ENCODE measurements at places on chromosomes 4 and X. TPM values are rescaled to one million over a fixed set of nuclear protein-coding genes. Genes with fewer than 3 reads are reported as not detected.

MORC4 gene
- 3.0 TPM for total RNA-seq

DNA sequence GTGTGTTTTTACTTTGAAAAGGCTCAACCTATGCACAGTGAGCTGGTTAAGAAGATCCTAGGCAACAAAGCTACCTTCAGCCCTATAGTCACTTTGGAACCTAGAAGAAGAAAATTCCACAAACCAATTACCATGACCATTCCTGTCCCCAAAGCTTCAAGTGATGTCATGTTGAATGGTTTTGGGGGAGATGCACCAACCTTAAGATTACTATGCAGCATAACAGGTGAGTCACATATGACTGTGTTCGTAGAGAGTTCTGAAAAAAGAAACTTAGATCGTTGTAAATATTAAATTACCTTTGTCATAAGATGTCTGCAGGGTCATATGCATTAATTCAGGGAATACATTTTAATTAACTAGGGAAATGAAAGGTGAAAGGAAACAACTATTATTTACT lies 287.1 kb downstream of the ANK2 start:
- H3K4me1 ChIP-seq, result peaks cover 20% of the 10 kb centered on the region
- H3K4me3 ChIP-seq, result no peak overlapping the region
- H3K27me3 ChIP-seq, result no peaks in the 10 kb centered on the region
- no peak for DNase-seq

- H3K4me1 ChIP-seq, result peaks cover 52% of the 10 kb centered on the region
- no peak overlapping the region for H3K4me3 ChIP-seq
- H3K27me3 ChIP-seq, result no peaks in the 10 kb centered on the region
- H3K27ac ChIP-seq, result peak overlapping the region; percentile 3
Measured at GRCh38 chr4:41129128-41129754, 85.1 kb downstream of the APBB2 start.

GRCh38 chr4:88573276-88573980 lies 18.9 kb upstream of the HERC3 start:
- H3K36me3 ChIP-seq, result no peaks in the 10 kb centered on the region
- peaks cover 18% of the 10 kb centered on the region for H3K4me1 ChIP-seq
- no peak for DNase-seq
- no peak overlapping the region for H3K4me3 ChIP-seq
- peaks cover 2% of the 10 kb centered on the region for H3K27me3 ChIP-seq

GRCh38 chr4:137608085-137608484 lies 75.8 kb upstream of the PCDH18 start:
- H3K36me3 ChIP-seq, result 0 out of 2 replicates have a peak, but pooled peaks cover 4% of the 10 kb centered on the region
- no peak overlapping the region for H3K27ac ChIP-seq
- no peaks in the 10 kb centered on the region for H3K27me3 ChIP-seq

DNA sequence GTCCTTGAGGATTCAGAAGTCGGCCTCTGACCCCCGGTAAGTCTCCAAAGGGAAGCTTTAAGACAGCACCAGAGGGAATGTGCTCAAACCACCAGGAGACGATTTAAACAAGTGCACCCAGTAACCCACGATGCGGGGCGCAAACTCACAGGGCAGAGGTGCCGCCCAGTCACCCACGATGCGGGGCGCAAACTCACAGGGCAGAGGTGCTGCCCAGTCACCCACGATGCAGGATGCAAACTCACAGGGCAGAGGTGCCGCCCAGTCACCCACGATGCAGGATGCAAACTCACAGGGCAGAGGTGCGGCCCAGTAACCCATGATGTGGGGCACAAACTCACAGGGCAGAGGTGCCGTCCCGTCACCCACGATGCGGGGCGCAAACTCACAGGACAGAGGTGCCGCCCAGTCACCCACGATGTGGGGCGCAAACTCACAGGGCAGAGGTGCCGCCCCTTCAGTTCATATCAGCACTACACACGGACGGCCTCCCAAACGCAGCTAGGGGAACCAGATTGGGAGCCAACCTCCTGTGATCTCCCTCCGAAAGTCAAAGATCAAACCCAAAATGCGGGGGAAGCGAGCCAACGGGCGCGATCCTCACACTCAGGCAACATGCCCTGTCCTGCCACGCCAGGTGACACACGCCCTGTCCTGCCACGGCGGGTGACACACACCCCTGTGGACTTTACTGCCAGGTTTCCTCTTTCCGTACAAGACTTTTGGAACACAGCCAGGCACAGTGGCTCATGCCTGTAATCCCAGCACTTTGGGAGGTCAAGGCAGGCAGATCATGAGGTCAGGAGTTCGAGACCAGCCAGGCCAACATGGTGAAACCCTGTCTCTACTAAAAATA lies 11.3 kb downstream of the PPP2R3B start:
- H3K27me3 ChIP-seq, result peaks cover 27% of the 10 kb centered on the region
- peak overlapping the region; percentile 80 for H3K4me3 ChIP-seq
- H3K4me1 ChIP-seq, result peaks cover 35% of the 10 kb centered on the region

DNA sequence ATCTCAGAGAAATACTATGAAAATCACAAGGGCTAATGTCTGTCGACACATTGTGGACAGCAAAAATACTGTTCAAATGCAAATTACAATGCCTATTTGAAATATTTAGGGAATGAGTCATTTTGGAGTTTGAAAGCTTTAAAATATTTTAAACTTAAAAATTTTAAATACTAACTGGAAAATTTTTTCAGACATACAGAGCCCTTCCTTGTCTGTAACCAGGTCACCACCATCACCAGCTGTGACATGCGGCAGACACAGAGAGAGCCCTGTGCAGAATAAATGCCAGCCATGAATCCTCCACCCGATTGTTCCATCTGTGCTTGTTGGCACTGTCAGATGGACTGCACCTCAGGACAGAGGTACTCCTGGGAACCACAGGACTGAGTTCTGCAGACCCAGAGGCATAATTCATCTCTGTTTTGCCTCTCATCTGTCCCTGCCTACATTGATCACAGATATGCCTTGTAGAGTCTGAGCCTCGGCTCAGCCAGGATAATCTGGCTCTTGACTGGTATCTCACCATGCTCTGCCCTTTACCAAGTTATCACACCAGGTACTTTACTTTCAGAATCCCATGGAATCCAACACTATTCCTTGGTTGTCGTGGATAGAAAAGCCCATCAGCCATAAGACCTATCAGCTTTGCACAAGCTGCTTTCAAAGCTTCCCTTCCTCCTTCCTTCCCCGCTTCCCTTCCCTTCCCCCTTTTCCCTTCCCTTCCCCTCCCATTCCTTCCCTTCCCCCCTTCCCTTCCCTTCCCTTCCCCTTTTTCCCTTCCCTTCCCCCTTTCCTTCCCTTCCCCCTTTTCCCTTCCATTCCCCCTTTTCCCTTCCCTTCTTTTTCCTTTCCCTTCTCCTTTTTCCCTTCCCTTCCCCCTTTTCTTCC lies 67.2 kb downstream of the TBC1D9 start:
- H3K27ac ChIP-seq, result no peak overlapping the region
- no peak overlapping the region for H3K4me3 ChIP-seq
- no peaks in the 10 kb centered on the region for H3K36me3 ChIP-seq

DNA sequence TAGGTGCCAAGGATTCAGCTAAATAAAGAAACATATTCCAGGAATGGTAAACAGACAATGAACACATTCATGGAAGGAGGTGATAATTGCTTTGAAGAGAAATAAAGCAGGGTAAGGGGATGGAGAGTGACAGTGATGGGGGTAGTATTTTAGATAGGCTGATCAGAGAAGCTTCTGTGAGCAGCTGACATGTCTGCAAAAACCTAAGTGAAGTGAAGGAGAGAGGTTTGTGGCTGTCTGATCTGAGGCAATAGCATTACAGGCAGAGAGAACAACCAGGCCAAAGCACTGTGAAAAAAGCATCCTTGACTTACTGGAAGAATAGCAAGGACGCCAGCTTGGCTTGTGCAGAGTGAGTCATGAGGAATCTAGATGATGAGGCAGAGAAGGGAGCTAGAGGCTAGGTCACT lies 271.9 kb upstream of the GATB start:
- DNase-seq, result no peak
- no peak overlapping the region for H3K27ac ChIP-seq

DNA sequence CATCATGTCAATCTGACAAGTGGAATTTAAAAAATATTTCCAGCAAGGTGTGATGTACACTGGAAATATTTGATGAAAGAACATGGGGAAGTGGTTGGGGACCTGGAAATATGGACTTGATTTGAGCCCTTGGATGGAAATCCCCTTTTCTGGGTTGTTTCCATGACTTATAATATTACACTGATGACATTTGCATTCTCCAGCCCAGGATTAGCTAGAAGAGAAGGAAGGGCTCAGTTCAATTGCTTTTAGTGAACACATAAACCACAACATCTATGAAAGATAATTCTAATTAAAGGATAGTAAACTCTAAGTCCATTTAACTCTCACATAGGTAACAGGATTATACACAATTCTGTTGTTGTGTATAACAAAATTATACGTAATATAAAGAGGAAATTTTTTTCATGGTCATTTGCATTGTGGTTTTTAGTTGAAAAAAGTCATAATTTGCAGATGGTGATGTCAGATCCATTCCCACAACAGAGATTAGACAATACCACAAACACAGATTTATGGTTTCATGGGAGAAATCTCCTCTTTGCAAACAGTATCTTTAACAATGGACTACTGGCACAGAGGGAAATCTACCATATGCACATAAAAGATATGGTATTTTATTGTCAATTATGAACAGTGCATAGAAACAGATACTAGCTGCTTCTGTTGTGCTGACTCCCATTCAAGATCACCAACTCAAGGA lies 126.5 kb downstream of the DKK2 start:
- no peaks in the 10 kb centered on the region for H3K4me1 ChIP-seq
- H3K4me3 ChIP-seq, result no peak overlapping the region
- H3K27ac ChIP-seq, result no peak overlapping the region
- no peak for DNase-seq

DNA sequence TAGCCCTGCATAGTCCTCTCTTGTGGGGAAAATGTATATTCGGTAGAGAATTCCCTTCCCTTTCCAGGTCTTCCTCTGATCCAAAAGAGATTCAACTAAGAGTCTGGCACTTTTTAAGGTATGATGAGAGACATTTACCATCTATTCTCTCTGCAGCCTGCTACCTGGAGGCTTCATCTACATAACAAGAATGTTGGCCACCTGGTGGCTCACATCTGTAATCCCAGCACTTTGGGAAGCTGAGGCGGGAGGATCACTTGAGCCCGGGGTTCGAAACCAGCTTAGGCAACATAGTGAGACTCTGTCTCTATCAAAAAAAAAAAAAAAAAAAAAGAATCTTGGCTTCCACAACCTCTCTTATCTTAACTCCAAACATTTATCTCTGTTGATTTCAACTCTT lies 40.4 kb upstream of the NOCT start:
- H3K4me3 ChIP-seq, result peak overlapping the region; percentile 43
- H3K27me3 ChIP-seq, result no peaks in the 10 kb centered on the region
- peaks cover 62% of the 10 kb centered on the region for H3K4me1 ChIP-seq
- H3K27ac ChIP-seq, result peak overlapping the region; percentile 97
- peak; percentile 56 for DNase-seq
- no peaks in the 10 kb centered on the region for H3K36me3 ChIP-seq

GRCh38 chr4:150462743-150463142 lies 119.2 kb upstream of the MAB21L2 start:
- no peaks in the 10 kb centered on the region for H3K4me1 ChIP-seq
- H3K27me3 ChIP-seq, result no peaks in the 10 kb centered on the region
- no peak overlapping the region for H3K4me3 ChIP-seq
- H3K36me3 ChIP-seq, result no peaks in the 10 kb centered on the region
- H3K27ac ChIP-seq, result no peak overlapping the region
- DNase-seq, result no peak

DNA sequence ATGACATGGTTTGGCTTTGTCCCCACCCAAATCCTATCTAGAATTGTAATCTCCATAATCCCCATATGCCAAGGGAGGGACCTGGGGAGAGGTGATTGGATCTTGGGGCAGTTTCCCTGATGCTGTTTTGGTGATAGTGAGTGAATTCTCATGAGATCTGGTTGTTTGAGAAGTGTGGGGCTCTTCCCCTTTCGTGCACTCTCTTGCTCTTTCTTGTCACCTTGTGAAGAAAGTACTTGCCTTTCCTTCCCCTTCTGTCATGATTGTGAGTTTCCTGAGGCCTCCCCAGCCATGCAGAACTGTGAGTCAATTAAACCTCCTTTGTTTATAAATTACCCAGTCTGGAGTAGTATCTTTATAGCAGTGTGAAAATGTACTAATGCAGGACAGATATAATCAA lies 36.4 kb upstream of the FREM3 start:
- H3K4me1 ChIP-seq, result no peaks in the 10 kb centered on the region
- H3K4me3 ChIP-seq, result no peak overlapping the region
- H3K36me3 ChIP-seq, result no peaks in the 10 kb centered on the region
- DNase-seq, result no peak
- H3K27ac ChIP-seq, result no peak overlapping the region
- H3K27me3 ChIP-seq, result no peaks in the 10 kb centered on the region

DNA sequence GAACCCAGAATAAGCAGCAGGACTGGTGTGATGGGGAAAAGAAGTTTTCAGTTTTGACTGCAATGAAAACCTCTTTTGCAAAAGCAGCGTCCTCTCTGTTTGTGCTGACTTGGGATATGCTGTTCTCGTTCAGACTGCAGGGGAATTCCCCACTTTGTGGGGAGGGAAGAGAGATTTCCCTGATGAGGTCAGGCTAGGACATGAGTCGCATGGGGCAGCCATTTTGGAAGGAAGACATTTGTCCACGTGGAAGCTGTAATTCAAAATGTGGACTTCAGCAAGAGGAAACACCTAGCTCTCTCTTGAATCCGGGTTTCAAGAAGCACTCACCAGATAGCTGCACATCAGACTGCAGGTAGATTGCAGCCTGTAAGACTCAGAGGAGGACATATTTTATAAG lies 39.3 kb downstream of the ING2 start:
- no peak for DNase-seq
- peaks cover 9% of the 10 kb centered on the region for H3K36me3 ChIP-seq
- H3K4me1 ChIP-seq, result peaks cover 19% of the 10 kb centered on the region
- H3K27me3 ChIP-seq, result no peaks in the 10 kb centered on the region
